ENCODE measurements at places on chromosomes 3 and 15.

- no peak for DNase-seq
Measured at GRCh38 chr3:178512647-178513046, 23.6 kb upstream of the KCNMB2 start.

GRCh38 chr3:62367763-62368195 lies 5.6 kb downstream of the FEZF2 start:
- DNase-seq: no peak

- no peak for DNase-seq
Measured at GRCh38 chr3:130963878-130964277, 62.7 kb downstream of the ASTE1 start.

DNA sequence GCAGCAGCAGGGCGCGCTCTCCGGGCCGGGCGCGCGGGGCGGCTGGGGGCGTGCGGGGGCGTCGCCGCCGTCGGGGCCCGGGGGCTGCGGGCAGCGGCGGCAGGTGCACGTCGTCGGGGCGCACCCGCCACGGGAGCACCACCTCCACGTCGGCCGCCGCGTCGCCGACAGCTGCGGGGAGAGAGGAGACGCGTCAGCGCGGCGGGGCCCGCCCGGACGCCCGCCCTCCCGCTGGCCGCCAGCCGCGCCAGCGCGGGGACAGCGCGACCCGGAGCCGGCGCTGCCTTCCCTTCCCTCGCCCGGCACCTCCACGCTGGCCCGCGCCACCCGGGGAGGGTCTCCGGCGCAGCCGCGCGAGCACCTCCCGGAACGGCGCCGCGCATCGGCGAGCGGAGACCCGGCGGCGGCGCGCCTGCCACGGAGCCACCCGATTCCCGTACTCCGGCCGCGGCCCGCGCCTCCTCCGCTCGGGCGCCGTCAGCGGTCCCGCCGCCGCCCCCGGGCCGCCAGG lies 481 bp downstream of the ADAMTS17 start:
- DNase-seq: no peak

DNA sequence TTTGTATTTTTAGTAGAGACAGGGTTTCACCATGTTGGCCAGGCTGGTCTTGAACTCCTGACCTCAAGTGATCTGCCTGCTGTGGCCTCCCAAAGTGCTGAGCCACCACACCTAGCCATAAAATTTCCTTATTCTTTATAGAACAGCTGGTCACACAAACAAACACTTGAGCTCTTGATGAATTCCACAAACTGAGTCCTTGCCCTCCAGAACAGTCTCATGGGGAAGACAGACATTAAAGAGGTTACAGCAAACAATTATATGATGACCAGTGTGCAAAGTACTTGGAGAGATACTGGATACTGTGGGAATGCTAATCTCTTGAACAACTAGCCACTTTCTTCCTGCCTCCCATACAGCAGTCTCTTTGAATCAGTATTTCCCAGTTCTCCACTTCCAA lies 7.5 kb upstream of the ATP11B start:
- DNase-seq: no peak

GRCh38 chr3:122665881-122666280 lies 14.8 kb upstream of the PARP14 start:
- no peak for DNase-seq

DNA sequence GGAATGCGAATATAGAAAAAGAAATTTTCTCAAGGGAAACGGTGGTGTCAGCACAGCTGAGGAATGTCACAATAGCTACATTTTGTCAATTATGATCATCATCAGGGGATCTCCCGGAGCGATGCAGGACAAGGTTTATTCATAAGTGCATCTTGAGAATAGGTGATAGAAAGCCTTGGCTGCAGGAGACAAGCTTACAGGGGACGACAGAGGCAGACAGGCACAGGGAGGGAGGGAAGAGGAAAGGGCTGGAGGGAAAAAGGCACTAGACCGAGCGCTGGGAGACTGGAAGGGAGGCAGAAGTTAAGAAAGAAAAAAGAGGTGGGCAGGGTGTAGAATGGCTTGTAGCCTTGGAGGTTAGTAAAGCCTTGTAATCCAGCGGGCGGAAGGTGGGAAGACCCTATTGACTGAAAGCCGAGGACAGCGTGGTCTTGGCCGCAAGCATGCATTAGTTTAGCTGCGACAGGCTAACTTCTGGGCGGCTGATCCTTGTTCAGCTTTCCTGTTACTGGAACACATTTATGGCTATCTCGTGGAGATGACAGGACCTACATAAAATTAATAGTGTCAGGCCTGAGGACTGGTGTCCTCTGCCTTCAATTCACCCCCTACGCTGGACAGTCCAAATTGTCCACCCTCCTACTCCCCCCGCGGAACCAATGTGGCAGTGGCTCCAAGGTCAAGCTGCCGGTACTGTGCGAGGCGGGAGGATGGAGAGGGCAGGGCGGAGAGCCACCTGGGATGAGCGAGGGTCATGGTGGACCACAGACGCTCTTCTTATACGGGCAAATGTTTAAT lies 1.4 kb upstream of the NECTIN3 start:
- DNase-seq: no peak

- no peak for DNase-seq
Measured at GRCh38 chr3:126460381-126460780, 15.3 kb downstream of the ZXDC start.

GRCh38 chr3:34065901-34066300 lies 267.5 kb downstream of the PDCD6IP start:
- no peak for DNase-seq

- DNase-seq: no peak
Measured at GRCh38 chr3:36603423-36603822, 160.9 kb downstream of the DCLK3 start.

DNA sequence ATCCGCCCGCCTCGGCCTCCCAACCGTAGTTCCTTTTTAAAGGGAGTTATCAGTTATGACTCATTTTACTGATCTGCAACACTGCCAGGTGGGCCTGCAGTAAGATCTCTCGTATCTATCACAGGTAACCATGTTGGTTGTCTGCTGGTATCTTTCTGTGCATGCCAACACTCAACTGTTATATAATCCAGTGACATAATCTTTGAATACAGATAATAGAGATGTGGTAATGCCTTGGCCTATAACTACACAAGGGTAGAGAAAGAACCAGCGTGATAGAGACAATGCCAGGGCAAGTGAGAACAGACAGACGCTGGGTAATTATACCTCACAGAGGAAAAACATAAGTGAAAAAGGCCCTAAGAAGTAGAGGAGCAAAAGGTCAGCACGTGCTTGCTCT lies 11.0 kb upstream of the ARPP19 start:
- no peak for DNase-seq

DNA sequence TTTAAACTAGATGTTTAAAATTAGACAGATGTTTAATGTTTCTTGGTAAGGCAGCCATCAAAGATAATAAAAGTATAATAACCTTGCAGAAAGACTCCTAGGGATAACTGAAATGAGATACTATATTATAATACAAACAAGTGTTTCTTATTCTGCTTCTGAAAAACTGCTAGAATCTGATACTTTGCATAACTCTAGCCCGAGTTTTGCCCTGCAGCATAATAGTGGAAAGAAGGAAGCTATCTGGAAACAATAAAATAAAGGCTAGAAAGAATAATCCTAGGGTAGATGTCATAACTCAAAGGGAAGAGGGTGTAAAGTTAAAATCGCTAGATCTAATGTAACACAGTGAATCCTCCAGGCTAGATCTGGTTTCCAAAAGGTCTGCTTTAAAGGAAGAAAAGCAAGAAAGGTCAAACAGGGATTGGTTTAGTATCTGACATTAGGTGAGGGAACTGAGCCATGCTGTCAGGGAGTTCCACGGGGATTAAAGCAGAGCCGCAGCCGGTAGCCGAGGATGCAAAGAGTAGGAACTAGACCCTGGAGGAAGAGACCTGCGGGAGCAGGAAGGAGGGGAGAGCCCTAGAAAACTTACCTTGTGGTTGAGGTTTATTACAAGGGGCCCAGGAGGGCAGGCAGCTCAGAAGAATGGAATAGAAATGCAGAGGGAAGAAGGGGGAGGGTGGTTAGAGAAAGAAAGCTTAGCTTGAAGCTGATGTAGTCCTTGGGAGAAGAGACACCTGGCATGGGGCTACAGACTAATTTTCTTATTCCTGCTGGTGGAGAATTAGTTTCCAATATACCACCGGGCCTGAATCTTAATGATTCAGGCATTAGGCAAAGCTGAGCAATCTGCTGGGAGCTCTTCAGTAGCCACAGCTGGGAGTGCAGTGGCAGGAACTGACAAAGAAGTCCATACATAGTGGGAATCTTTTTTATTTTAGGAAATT lies 46.1 kb upstream of the TUSC7 start:
- DNase-seq: no peak

- no peak for DNase-seq
Measured at GRCh38 chr15:43186003-43186353, 775 bp downstream of the CCNDBP1 start.

- DNase-seq: peak; percentile 15
Measured at GRCh38 chr15:52677593-52678467, 1.4 kb downstream of the ATOSA start.

DNA sequence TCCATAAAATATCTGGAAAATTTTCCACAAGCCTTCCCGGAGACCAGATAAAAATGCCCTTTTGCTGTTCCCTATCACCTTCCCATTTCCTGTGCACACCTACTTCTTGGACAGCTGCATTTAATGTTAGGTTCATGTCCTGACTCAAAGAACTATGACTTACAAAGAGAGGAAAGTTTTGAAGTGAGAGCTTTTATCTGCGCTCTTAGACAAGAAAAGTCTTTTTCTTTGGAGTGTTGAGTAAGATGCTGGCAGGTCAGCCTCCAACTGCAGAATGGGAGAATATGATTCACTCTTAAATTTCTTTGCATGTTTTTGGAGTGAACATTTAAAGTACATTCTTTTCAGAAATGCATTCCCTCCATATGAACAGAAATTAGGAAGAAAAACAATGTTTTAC lies 147.3 kb upstream of the DPH6 start:
- DNase-seq: no peak

DNA sequence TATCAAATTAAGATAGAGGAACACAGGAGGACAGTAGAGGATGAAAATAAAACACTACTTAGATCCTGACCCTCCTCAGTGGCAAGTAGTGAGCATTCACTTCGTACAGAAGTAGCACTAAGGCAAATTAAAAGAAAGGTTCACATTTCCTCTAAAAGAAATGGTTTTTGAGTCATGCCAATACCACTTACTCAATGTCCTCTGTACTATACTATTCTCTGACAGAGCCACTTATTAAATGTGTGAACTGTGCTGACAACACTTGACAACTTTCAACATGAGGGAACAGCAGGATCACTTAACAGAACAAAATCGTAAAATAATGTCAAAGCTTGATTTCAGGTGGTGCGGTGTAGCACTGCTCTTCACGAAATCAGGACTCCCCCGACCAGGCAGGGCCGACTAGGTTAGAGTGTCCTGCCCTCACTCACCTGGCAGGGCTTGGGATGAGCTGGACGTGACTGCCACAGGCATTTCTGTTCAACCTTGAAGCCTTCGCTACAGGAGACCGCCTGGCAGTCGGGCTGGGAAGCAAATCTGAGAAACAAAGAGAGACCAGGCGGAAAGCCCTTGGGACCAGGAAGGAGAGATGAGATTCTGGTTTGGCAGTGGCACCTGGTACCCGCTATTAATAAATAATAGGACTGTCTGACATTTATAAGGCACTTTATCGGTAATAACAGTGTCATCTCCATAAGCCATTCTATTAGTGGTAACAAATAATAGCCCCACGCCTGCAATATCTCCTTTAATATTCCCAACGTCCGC lies 611 bp upstream of the SLC27A2 start:
- DNase-seq: no peak

DNA sequence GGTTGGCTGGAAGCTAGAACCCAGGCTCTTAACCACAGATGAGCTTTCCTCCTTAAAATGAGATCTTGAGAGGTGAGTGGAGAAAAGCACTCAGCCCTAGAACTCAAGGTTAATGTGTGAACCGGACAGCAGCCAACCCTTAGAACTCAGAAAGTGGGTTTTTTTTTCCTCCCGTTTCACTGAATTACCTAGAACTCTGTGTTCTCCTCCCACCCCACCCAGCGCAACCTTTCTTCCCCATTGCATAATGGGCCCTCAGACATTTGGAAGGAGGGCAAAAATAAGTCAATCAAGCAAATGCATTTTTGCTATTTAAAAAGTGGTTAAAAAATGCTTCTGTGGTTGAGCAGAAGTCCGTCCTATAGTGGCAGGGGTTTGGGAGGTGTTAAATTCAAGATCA lies 36.7 kb downstream of the POC1A start:
- DNase-seq: no peak

GRCh38 chr3:157493627-157494550 lies 9.3 kb downstream of the VEPH1 start:
- peak; percentile 15 for DNase-seq

- no peak for DNase-seq
Measured at GRCh38 chr3:150762662-150763121, 277 bp downstream of the SIAH2 start.

Data from K562 (cell line).